ENCODE measurements at places on chromosomes 12 and 14.

GRCh38 chr14:93044556-93044955, 71.2 kb downstream of the ITPK1 start:
- DNase-seq, result no peak

GRCh38 chr14:92596331-92596907, 82.8 kb downstream of the RIN3 start:
- no peak for DNase-seq

- DNase-seq, result no peak
Measured at GRCh38 chr12:2341871-2342270, 289.1 kb downstream of the CACNA1C start.

DNA sequence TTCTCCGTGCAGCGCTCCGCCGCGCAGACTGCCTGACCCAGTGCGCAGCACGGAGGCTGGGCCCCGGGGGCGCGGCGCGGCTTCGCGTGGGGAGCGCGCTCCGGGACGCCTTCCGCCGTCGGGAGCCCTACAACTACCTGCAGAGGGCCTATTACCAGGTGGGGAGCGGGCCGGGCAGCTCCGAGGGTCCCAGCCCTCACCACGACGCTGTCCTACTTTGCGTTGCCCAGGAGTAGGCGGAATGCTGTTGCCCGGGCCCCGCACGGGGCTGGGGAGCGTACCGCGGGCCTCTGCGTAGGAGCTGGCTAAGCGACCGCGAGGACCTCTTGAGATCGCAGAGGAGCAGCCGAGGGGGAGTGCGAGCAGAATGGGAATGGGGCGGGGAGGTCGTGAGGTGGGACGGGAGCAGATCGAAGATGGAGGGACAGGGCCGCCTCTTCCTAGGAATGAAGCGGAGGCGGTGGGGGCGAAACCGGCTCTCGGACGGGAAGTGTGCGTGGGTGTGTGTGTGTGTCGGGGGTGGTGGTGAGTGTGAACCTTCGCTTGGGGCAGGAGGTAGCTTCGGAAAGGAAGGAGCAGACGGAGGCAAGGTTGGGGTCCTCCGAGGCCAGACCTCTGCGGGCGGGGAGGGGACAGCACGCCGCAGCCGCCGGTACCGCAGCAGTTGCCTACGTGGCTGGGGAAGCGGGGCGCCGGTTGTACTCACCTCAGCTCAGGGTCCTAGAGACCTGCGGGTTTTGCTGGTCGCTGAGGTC, 751 bp downstream of the P3H3 start:
- peak; percentile 82 for DNase-seq

DNA sequence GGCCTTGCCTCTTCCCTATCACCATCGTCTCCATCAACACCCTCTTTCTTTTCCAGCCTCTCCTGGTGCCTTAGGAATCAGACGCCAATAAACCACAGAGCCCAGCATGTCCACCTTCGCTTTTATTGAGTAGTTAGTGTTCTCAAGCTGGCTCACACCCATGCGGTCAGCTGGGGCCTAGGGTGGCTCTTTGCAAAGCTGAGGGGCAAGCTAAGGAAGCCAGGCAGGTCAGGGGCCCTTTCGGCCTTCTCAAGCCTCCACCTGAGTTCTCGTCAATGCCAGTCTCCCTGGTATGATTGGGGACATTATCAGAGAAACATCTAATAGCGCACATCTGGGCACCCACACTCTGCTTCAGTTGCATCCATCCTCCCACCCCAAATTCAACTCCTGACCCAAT, 737 bp upstream of the TEX52 start:
- DNase-seq, result no peak

DNA sequence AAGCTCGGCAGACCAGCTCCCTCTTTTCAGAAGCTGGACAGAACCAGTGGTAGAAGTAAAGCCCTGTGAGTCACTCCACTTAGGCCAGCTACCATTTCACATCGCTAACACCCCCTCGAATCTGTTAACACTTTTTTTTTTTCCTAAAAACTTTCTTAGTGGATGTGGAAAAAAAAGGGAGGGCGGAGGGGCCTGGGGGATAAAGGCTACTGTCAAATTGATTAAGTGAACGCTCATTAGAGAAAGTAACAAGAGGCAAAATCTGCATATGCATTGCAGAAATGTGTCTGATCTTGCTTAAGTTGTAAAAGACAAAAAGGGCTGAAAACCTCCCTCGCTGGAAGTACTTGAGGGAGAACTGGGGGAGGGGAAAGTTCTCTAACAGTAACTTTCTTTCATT, 86.6 kb upstream of the OTX2 start:
- DNase-seq, result no peak

GRCh38 chr12:75269209-75269608, 59.6 kb upstream of the KCNC2 start:
- DNase-seq, result no peak

DNA sequence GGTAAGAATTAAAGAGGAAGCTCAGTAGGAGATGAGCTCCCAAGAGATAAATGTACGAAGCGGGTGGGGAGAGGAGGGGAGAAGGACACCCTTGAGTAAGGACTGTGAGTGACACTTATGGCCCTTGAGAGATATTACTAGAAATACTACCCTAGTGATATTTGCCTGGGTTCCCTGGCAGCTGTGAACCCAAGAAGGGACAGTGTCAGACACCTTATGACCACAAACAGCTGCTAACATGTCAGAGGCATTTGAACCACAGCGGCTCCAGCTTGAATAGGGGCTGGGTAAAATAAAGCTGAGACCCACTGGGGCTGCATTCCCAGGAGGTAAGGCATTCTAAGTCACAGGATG, 19.6 kb upstream of the SLC6A12 start:
- DNase-seq, result no peak

- DNase-seq, result no peak
Measured at GRCh38 chr12:53683983-53684382, 8.1 kb upstream of the ATP5MC2 start.

DNA sequence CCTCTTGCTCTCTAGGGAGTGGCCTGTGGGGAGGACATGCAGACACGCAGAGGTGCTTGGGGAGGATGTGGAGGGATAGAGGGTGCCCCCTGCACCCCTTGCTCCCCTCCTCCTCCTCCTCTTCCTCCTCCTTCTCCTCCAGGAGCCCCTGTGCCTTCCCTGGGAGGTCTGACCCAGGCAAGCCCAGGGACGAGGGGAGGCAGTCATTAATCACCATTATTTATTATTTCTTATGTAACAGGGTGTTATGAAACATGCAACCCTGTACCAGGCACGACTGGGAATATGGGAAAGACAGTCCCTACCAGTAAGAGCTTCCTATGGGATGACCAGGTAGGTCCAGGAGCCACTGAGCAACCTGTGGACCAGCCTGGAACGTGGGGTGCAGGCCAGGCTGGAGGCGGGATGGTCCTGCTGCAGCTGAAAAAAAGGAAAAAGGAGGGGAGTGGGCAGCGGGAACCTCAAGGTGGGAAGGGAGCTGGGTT, 22.5 kb upstream of the PGF start:
- DNase-seq, result no peak

DNA sequence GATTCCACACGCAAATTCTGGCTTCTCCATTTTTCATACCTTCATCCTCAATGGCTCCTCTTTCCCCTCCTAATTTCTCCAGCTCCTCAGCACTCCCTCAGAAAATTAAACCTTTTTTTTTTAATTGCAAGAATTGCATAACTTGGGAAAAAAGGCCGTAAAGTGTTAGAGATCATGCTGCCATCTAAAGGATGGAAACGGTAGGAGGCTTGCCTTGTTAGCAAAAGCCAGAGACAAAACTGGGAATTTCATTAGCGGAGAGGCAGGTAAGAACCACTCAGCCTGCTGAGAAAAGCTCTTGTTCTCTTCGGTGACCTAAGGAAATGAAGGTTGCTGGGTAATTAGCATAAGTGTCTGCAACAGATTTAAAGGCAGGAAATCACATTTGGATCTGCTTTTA, 204.3 kb downstream of the AEBP2 start:
- no peak for DNase-seq

- DNase-seq, result no peak
Measured at GRCh38 chr12:89731614-89732013, 23.0 kb upstream of the ATP2B1 start.

GRCh38 chr14:102957222-102957621, 34.8 kb downstream of the AMN start:
- DNase-seq, result no peak

DNA sequence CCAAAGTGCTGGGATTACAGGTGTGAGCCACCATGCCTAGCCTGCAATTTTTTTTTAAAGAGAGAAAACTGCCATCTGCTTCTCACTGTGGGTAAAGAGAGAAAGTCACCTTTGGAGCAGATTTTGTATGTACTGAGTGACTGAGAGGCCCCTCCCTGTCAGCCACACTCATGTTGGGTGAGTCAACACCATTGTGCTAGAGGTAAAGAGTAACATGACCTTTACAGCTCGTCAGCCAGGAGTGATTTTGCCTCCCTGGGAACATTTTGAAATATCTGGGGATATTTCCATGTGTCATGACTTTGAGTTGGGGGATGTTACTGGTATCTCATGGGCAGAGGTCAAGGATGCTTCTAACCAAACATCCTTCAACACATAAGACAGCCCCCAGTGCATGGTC, 115.2 kb downstream of the KSR2 start:
- DNase-seq, result no peak

- DNase-seq, result no peak
Measured at GRCh38 chr12:101779200-101779599, 39.9 kb upstream of the SYCP3 start.

DNA sequence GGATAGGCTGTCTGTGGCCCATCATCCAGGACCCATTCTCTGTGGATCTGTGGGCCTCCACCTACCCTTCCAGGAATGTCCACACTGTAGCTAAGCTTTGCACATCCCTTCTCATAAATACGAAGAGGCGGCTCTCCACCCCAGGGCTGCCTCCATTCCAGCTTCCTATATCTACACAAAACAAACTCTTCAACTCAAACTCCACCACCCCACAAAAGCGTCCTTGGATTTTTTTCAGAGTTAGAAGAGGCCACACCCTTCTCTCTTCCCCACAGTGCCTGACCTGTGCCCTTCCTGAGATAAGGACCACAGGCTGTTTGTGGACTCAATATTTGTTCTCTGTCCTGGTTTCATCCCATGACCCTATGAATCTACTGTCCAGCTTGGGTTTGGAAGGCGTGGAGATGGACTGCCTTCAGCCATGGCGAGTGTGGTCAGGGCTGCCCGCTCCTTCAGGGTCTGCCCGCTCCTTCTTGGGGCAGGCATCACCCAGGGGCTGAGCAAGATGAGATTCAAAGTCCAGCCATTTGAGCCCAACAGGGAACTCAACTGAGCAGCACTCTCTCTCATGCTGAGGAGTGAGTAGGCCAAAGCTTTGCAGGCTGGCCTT, 13.0 kb upstream of the SERPINA12 start:
- DNase-seq, result no peak

DNA sequence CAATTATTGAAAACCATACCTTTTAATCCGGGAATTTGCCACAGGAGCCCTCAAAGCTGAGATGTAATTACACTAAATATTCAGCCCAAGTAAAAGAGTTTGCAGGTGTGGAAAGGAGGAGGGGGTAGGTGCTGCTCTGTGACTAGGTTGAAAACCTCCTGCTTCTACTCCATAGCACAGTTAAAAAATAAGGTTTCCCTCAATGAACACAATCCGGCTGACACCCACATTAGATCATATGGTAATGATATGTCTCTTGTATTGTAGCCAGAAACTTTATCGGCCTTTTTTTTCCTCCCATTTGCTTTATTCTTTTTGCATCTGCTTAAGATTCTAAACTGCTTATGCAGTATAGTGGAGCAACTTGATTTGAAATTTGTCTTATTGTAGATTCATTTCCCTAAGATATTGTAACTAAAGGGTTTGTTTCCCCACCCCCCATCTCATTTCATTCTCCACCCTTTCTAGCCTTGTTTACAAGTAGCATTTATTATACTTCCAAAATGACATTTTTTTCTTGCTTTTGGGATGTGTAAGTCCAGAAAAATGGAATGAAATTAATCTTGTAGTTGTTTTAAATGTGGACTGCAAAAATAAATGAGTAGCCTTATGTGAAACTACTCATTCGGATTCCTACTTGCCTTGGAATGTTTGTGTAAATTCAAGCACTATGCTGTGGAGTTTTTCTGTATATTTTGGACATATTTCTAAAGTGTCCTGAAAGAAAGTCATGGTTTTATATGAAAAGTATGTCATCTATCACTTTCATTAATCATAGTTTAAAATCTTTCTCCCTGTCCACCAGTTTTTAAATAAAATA, at the start of gene DCN:
TSS of gene DCN (minus strand) at position 182 of the 820 bp plus-strand sequence. CDS start 4,265 bp downstream, outside the sequence.
- no peak for DNase-seq

GRCh38 chr12:119925269-119925668, 48.1 kb upstream of the CIT start:
- no peak for DNase-seq

- DNase-seq, result no peak
Measured at GRCh38 chr12:68509242-68509641, 101.5 kb upstream of the RAP1B start.

DNA sequence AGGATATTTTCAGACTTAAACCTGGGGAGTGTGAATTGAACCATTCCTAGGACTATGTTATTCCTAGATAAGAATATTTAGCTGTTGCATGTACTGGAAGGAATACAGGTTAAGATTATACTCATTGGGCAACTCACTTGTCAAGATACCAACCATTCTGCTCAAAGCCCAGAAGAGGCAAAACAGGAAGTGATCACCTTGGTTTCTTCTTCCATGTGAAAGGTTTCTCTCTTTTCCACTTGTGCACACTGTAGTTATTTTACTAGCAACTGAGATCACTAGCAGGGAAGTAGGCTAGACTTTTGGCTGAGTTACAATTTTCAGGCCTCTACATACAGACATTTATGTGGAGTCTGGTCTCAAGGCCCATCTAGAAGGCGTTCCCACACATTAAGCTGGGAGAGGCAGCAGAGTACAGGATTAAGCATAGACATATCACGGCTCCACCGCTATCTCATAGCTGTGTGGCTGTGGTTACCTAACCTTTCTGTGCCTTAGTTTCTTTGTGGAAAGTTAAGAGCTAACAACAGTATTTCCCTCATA, 83.9 kb upstream of the FERMT2 start:
- no peak for DNase-seq

DNA sequence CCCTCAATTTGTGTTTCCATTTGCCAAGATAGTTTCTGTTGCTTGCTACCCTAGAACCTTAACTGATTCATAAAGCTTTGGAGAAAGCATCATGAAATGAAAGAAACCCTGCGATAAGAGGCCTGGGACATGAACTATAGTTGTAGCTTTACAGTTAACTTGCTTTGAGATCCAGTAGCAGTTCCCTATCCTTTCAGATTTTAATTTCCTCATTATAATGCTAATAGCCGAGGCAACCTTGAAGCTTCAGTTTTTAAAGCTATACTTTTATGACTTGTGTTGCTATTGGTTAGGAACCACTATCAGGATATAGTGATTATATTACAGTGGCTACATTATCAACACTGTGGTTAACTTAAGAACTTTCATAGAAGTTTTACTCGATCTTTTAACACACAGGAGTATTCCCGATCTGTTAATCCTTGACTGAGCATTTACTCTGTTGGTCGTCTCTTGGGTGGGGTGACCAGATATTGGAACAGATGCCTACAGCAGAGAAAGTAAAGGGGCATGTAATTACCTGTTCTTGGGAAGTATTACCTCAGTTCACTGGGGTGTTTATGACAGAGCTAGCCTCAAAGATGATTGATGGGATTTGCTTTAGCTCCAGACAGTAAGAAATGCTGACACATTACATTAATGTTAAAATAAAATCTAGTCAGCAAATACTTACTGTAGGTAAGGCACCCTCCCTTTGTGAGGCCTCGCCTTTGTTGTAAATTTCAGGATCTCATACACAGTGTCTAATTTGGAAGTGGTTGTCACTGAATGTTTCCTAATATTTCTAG, 86.2 kb upstream of the CSRP2 start:
- DNase-seq, result no peak

GRCh38 chr12:54294152-54294952, 6.5 kb downstream of the NFE2 start:
- no peak for DNase-seq

All from upper lobe of left lung (tissue), 6 donors.